NCI-H2171 (cell line): ENCODE measurements at places on chromosomes 16 and 17.
A peak's percentile ranks its signal among the peaks of the same experiment; 100 is the strongest.

GRCh38 chr17:35713069-35713728 is 18.2 kb upstream of the RASL10B start:
- no peak for DNase-seq

DNA sequence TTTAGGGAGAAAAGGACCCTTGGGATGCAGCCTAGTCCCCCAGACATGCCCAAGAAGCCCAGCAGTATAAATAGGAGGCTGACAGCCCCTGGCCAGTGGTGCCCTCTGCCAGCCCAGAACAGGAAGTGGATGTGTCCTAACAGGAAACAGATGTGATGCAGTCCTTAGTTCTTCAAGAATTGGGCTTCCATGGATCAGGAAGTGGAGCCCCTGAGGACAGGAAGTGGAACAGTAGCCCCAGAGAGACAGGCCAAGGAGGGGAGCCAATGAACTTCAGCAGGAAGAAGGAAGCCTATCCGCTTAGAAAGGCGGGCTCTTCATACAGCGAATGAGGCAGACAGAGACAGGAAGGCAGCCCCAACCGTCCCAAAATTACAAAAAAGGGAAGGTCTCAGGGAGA is 7.2 kb downstream of the CTF1 start:
- DNase-seq, result no peak

DNA sequence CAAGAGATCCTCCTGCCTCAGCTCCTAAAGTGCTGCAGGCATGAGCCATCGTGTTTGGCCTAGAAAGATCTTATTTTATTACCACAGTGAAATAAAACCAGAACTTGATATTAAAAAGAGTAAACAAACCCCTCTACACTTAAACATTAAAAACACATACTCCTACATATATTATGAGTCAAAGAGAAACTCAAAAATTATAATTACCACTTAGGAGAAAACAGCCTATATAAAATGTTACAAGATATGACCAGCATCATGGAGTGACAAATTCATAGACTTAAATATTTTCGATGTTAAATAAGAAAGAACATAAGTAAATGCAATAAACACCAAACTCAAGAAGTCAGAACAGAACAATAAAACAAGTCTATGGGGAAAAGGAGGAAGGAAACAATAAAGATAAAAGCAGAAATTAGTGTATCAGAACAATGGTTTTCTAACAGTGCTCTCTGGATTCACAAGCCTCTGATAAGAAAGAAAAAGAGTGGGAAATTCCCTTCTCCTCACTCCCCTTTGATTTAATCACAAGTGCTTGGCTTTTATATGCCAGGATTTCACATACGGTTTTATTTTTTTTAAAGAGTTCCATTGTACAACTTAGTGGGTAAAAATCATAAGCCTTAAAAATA is 23.0 kb downstream of the SKAP1 start:
- DNase-seq, result no peak

GRCh38 chr16:67326472-67327309 is at the start of the genes KCTD19 and LRRC36:
TSS of gene KCTD19 (minus strand) at chr16:67326741. CDS start at chr16:67326707, 34 bp downstream.
TSS of gene LRRC36 (plus strand) at chr16:67326815. CDS start at chr16:67326863, 48 bp downstream.
- DNase-seq, result peak; percentile 64

DNA sequence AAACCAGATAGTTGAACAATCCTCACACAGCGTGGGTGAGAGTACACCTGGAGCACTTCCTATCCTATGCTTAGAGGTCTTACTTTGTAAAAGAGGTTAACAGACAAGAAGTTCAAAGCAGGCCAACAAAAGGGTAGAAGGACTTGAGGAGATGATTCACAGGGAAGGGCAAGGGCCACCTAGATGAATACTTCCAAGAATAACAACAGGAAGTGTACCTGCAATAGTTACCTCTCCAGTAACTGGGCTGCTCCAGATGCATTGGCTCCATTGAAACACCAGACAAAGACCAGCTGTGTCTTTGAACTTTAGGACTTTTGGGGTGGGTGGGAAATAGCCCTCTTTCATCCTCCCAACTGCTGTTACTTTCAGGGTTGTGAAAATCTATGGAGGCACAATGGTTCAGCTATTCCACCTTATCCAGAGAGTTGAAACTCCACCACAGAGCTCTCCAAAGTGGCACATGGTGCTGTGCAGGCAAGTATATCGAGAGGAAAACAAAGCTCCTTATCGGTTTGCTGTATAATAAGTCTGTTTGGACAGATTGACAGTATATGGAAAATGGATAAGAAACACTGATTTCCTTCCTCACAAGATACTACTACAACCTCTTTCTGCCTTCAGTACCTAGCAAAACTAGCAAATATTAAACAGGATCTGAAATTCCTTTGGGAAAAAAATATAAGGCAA is 22.7 kb downstream of the RNF43 start:
- no peak for DNase-seq
